ENCODE measurements at places on chromosomes 3 and 15.

GRCh38 chr3:170324962-170325361 lies 32.6 kb upstream of the SKIL start:
- DNase-seq, result no peak

DNA sequence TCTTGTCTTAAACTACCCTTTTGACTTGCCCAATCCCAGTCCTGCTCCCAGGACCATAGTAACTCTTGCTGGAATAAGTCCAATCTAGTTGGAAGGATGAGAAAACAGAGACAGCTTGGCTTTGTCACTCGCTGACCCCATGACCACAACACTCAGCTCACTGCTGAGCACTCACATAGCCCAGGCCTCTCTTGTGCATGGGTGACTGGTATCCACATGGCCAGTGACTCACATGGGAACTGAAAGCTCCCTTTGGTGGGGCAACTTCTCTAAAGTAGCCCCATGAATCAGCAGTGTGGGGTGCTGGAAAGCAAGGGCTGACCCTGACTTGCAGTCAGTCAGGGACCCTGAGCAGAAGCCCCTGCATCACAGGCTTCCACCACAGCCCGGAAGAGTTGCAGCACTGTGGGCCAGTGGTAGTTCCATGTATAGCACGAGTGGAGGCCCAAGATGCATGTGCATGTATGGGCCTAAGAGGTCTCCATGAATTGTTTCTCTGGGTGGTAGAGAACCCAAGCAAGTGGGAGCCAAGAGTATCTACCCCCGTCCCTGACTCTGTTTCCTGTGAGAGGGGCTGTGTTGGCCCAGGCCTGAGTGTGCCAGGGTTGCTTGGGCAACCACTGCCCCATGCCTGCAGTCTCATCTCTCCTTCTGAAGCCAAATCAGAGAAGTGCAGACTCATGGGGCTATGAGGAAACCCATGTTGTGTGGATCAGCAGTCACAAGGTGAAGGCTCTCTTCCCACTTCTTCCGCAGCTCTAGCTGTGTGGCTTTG lies 62.1 kb upstream of the XCR1 start:
- DNase-seq, result no peak

DNA sequence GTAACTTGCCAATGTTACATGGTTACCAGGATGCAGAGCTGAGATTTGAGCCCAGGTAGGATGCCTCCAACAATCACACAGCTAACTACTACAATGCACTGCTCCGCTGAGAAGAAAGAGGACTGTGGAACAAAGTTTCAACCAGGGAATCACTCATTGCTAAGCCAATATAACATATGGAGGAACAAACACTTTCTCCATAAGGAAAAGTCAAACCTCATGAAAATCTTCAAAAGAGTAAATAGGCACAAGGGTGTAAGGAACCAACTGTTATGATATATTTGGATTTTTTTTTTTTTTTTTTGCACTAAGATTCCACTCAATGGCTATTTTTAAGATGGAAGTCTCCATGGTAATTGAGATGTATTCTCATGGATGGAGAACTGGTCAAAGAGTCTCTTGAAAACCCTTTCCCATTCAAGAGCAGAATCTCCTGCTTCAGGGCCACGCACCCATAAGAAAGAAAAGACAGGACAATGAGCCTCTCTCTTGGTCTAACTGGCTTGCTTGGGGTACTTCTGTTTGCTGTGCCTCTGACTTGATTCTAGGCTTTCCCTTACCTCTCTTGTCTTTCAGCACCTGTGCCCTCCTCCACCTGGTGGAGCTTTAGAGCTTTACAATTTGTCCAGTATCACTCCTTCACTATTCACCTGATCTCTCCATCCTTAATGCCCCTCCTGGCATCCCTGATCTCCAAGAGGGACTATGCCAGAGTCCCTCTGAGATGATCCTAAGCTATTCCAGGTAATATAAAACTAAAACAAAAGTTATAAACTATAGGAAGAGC lies 252.8 kb downstream of the NTRK3 start:
- DNase-seq, result no peak

- no peak for DNase-seq
Measured at GRCh38 chr3:58116985-58117384, 93.8 kb downstream of the DNASE1L3 start.

- no peak for DNase-seq
Measured at GRCh38 chr15:63994073-63994600, 52.1 kb downstream of the DAPK2 start.

DNA sequence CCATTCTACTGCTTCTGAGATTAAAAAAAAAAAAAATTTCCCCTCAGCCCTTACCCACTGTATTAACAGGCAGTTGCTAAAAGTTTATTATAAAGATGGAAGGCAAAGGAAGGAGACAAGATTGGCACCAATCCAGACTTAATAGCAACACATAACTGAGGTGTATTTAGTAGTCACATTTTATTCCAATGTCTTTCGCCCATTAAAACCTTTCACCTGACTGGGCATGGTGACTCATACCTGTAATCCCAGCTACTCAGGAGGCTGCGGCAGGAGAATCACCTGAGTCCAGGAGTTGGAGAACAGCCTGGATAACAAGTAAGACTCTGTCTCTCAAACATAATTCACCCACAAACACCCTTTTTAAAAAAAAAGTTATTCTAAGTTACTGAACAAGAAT lies 4.4 kb downstream of the ACAP2 start:
- no peak for DNase-seq

DNA sequence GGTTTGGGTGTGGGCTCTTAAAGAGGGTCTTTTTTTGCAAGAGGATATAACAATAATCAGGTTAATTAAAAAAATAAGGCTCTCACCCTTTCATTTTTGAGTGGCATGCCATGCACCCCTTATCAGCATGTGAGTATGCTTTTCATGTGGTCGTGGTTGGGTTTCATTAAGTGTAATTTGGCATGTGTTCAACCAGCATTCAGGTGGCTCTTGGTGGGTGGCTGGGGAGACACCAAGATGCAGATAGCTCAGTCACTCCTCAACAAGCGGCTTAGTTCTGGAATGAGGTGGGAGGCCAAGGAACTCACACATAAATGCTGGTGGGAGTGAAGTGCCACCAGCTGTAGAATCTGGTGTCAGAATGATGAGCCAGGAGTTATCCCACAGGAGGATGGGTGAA lies 66.8 kb downstream of the FLNB start:
- no peak for DNase-seq

DNA sequence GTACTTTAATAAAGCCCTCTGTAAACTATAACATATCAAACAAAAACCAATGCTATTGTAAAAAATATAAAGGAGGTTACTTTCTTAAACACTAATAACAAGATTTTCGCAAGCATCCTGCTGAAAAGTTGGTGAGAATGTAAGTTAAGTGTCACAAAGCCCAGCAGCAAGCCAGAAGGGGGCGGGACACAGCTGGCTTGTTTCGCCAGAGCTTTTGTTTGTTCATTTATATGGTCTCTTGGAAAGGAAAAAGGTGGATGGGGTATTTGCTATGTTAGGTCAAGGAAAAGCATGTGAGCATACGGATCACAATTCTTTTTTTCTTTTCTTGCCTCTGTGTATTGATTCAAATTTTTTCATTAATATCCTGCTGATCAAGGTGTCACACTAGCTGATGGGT lies 59.9 kb downstream of the HACD2 start:
- no peak for DNase-seq

DNA sequence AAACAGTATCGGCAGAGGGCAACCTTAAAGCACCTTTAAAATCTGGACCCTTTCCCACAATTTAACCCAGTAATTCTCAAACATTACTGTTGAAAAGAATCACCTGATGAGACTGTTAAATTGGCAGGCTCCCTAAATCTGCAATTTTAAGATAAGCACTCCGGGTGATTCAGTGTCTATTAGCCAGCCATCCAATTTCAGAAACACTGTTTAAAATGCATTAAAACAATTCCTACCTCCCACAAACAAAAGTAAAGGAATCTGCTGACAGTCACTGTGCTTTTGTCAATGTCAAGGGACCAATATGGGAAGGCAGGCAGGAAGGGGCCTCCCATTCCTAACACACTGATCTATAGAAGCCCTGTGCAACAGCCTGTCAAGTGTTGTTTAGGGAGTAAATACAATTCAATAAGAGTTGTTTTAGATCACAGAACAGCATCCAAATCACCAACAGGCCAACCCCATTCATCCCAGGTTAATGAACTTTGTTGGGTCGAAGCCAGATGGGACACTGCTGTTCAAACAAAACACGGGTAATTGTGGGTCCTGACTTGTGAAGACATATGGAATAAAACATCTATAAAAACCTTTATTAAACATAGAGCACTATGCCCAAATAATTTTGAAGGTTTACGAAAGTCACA lies 21.4 kb downstream of the SIAH2 start:
- no peak for DNase-seq

- no peak for DNase-seq
Measured at GRCh38 chr15:73601451-73602445, 31.4 kb downstream of the NPTN start.

DNA sequence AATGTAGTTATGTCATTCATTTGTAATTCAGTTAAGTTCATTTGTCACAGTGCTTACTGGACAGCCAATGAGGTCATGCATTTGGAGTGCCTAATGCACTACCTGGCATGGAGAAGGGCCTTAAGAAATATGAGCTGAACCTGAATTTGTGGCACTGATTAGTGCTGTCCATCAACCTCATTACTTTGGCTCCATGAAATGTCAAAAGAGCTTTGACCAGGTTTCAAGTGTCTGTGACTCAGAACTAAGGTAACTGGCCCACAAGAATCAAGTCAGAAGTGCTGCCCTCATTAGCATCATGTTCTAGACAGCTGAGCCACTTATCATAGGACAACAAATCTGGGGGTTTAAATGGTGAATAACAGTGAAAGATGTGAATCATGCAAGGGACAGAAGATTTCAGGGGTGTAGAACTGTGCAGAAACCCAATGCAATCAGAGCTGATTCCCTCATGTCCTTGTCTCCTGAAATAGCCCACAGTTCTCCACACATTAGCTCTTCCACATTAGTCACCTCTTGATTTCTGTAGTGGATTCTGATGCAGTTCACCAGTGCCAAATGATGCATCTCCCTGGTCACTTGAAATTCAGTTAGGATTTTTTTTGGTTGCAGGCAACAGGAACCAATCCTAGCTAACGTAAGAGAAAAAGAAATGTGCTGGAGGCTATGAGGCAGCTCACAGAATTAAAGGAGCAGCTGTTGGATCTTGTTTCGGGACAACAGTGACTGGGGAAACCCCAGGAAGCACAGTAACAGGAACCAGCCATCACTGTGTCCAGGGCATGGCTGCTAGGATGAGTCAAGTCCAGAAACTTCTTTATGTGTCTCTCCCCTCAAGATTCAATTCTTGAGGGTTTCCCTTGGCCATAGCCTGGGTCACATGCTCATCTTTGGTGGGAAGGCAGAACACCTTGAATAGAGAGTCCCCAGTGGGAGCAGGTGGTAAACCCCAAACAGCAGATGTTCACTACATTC lies 38.7 kb downstream of the CHST2 start:
- no peak for DNase-seq

- DNase-seq, result no peak
Measured at GRCh38 chr3:188750617-188751016, 421.2 kb upstream of the TPRG1 start.

DNA sequence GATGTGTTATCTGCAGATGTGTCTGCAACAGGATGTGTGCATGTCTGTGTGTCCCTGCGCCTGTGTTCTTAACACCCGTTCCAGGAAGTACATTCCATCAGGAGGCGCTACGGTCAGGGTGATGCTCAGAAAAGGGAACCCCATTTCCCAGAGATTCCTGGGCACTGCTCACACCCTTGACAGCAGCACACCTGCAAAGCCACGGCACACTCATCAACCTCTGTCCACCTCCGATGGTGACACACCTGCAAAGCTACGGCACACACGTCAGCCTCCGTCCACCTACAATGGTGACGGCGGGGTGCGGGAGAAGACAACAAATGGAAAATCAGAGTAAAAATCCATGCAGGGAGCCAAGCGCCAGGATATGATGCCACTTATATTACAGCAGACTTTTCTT lies 55.4 kb downstream of the NIPA2 start:
- DNase-seq, result no peak

- DNase-seq, result no peak
Measured at GRCh38 chr15:82585072-82585471, 44.8 kb upstream of the RPS17 start.

DNA sequence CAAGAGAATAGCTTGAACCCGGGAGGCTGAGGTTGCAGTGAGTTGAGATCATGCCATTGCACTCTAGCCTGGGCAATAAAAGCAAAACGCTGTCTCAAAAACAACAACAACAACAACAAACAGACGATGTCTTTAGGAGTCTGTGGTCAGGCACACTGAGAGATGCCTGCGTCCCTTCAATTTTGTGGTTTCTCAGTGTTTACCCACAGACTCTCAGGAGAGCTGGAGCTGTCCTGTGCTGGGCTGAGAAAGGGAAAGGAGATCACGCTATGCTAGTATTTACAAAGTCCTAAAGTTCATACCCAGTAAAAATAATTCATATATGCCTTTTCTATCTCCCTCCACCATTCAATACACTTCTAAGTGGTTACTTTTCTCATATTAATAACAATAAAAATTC lies 6.3 kb downstream of the LAMP3 start:
- no peak for DNase-seq

DNA sequence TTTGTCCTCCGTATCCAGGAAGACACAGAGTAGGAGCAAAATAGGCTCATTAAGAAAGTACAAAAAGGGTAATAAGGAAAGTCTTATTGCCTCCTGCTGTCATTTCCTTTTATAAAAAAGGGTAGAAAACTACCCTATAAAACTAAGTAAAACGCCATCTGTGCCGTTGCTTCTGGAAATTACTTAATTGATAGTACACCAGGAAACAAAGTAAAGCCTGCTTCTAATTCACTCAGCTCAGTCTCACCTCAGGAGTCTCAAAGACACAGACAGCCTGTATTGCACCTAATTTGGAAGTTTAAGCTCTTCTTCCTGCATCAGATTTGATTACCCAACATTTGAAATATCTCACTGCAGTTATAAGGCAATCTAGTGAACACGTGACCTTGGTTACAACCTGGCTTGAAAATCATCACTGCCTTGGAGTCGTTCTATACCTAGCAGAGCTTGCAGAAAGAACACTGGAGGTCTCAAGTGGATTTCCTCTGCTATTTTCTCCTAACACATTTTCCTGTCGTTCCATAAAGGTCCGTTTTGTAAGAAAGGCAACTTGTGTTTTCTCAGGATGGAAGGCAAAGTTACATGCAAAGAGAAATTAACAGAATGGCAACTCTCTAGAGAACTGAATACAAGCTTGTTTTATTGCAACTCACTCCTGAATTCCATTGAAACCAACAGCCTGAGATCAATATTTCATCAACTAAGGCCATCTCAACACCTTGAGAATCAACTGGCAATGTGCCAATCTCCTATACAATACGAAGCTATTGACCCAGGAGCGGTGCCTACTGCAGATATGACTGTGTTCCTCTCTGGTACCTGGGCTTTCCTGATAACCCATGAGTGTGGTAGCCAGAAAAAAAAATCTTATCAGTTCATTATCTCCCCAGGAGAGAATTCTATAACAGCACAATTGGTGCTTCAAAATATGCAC lies 203.3 kb upstream of the LMCD1 start:
- no peak for DNase-seq

GRCh38 chr3:172140499-172141391 lies 101.4 kb downstream of the FNDC3B start:
- no peak for DNase-seq

- no peak for DNase-seq
Measured at GRCh38 chr3:82163907-82164520, 402.6 kb upstream of the GBE1 start.

- DNase-seq, result no peak
Measured at GRCh38 chr15:92915766-92916435, 15.8 kb downstream of the CHD2 start.

- DNase-seq, result no peak
Measured at GRCh38 chr15:89826671-89827655, 12.3 kb upstream of the ANPEP start.
